ENCODE measurements at places on chromosomes 1 and 21.

GRCh38 chr1:57494530-57495079 is 70.7 kb upstream of the DAB1 start:
- no peak for DNase-seq

DNA sequence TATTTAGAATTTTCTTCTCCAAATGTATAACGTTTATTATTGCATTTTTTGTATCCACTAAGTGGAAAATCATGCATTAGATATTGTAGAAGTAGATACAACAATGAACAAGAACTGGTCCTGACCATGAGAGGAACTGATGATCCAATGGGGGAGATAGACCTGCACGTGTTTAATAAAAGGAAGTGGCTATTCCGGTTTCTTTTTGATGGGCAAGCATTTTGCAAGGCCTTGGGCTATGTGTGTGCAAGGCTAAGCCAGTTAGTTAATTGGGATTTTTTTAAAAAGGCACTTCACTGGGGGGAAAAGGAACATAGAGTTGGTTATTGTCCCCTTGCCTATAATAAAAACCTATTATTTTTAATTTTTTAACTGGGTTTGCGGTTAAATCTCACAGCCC is 961 bp upstream of the VCAM1 start:
- no peak for DNase-seq

DNA sequence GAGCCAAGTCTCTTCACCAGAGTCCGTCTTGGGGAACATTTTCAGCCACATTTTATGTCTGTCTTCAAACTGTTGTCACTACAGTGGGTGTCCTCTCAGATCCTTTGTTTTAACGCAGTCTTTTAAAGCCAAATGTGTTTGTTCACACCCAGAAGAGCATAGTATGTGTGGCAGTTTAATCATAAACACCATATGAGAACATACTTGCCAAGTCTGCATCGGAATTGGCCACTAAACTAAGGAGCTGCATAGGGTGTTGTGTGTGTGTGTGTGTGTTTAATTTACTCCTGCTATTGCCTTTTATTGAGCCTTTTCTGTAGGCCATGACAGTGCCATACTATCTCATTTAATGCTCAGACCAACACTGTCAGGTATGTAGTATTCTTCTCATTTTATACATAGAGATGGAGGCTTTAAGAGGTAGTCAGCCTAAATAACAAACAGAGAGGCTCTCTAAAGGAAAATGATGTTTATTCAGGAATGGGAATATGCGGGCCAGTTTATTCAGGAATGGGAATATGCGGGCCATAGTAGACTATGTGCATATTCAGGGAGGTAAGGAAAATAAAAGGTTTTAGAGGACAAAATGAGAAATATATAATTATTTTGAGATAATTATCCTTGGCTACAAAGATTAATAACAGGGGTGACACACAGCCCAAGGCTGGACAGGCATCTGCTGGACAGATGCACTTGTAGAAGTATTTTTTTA is 67.9 kb upstream of the L1TD1 start:
- DNase-seq: no peak

DNA sequence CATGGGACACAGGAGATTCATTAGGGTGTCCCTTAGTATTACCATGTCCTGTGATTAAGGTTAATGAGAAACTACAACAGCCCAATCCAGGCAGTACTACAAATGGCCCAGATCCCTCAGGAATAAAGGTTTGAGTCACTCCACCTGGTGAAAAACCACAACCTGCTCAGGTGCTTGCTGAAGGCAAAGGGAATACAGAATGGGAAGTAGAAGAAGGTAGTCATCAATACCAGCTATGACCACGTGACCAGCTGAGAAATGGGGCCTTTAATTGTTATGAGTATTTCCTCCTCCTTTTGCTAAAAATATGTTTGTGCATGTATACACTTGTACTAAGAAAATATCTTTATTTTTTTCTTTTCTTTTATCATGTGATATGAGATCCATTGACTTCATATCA is 91.1 kb upstream of the ADAMTS5 start:
- no peak for DNase-seq

- no peak for DNase-seq
Observed at GRCh38 chr1:64179588-64179987, 23.8 kb upstream of the UBE2U start.

- no peak for DNase-seq
Observed at GRCh38 chr1:204384636-204385352, 25.1 kb upstream of the PLEKHA6 start.
